ENCODE measurements at places on chromosomes 6 and 20.

DNA sequence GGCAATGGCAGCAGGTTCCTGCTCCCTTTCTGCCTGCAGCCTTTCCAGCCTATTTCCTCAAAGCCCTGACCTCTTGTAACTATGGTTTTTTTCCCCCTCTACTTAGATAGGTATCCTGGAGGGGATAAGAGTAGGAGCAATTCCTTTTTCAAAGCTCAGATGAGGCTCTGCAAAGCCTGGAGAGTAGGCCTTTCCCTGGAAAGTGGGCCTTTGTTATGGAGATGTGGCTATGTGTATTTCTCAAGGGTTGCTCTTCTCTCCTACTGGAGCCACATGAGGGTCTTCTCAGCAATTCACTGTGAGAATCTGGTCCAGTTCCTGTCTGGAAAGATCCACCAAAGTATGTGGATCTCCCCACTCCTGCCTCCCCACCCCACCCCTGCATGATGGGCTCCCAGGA lies 96.0 kb downstream of the DTD1 start:
- no peak for DNase-seq

- no peak for DNase-seq
Measured at GRCh38 chr6:47335466-47335865, 25.8 kb upstream of the TNFRSF21 start.

DNA sequence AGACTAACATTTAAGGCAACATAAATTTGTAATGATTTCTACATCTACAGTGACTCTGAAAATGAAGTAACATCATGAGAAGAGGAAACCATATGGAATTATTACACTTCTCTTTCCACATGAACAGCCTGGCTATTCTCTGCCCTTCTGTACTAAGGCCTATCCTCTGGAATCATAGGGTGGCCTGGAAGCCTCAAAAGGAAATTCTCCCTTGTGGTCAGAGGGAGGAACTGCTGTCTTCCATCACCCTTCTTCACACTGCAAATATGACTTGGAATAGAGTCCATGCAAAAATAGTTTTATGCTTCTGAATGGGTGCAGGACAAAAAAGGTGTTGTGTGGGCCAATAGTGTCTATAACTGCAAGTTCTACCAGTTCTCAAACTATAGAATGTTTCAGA lies 44.6 kb upstream of the SH3BGRL2 start:
- no peak for DNase-seq

GRCh38 chr6:156699935-156700334 lies 77.2 kb upstream of the ARID1B start:
- DNase-seq, result no peak

GRCh38 chr6:125792172-125792571 lies 1.4 kb downstream of the NCOA7 start:
- no peak for DNase-seq

DNA sequence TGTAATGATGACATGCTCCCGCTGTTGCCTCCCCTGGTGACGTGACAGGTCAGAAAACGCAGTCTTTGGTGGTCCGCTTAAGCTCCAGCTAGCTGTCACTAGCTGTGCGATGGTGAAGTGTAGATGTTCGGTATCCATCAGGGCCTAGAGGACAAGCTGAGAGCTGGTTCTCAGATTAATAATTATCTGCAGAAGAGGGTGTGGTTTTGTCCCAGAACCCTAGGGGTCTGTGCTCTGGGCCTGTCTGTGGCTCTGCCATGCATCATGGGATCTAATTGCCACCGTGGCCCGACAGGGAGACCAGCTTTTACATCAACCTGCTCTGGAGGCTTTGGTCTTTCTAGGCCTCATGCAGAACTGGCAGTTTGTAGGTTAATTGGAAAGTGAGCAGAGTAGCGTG lies 34.1 kb downstream of the ERMARD start:
- DNase-seq, result no peak
